Smooth muscle cell of the umbilical artery (primary cell): ENCODE measurements at places on chromosomes 1 and 21. TPM values are rescaled to one million over a fixed set of nuclear protein-coding genes. Genes with fewer than 3 reads are reported as not detected.

HHIPL2 gene
- 0.09 TPM in 1 of 2 replicates, not detected in the other for total RNA-seq

IFNLR1 gene
- total RNA-seq: not detected in 2 replicates

PRAMEF26 gene
- not detected in 2 replicates for total RNA-seq

EDARADD gene
- not detected in 2 replicates for total RNA-seq

LIPI gene
- not detected in 2 replicates for total RNA-seq

ELK4 gene
- 10.7 and 17.5 TPM in 2 replicates for total RNA-seq

ANGPTL3 gene
- under 0.01 TPM in 1 of 2 replicates, not detected in the other for total RNA-seq

NVL gene
- 29.1 and 34.0 TPM in 2 replicates for total RNA-seq

PPCS gene
- total RNA-seq: 24.9 and 26.1 TPM in 2 replicates

PRAMEF9 gene
- not detected in 2 replicates for total RNA-seq

NCAM2 gene
- total RNA-seq: 4.8 and 56.1 TPM in 2 replicates

SWT1 gene
- total RNA-seq: 5.4 and 5.9 TPM in 2 replicates

CLCA2 gene
- 0.46 and 1.5 TPM in 2 replicates for total RNA-seq

SLFNL1 gene
- total RNA-seq: 0.65 and 0.89 TPM in 2 replicates

ACTL8 gene
- under 0.01 TPM in 1 of 2 replicates, not detected in the other for total RNA-seq

HEYL gene
- total RNA-seq: under 0.01 TPM in 1 of 2 replicates, not detected in the other

IVNS1ABP gene
- total RNA-seq: 97.5 and 122 TPM in 2 replicates

RUNX3 gene
- not detected in 2 replicates for total RNA-seq

TNFRSF18 gene
- not detected in 2 replicates for total RNA-seq

CLEC20A gene
- total RNA-seq: not detected in 2 replicates

C4BPB gene
- total RNA-seq: not detected in 2 replicates

TEX38 gene
- not detected in 2 replicates for total RNA-seq

PCNX2 gene
- 22.7 and 29.7 TPM in 2 replicates for total RNA-seq

ANKRD35 gene
- 0.42 and 0.59 TPM in 2 replicates for total RNA-seq

OR2T2 gene
- total RNA-seq: not detected in 2 replicates

PLCH2 gene
- total RNA-seq: under 0.01 and 0.09 TPM in 2 replicates

PAPPA2 gene
- total RNA-seq: 13.6 and 15.4 TPM in 2 replicates

MCOLN3 gene
- under 0.01 TPM in 1 of 2 replicates, not detected in the other for total RNA-seq

PTPRC gene
- total RNA-seq: under 0.01 TPM in 1 of 2 replicates, not detected in the other

HMCN1 gene
- total RNA-seq: 41.3 and 81.7 TPM in 2 replicates

HNRNPCL1 gene
- total RNA-seq: not detected in 2 replicates

TRIM67 gene
- not detected in 2 replicates for total RNA-seq

IL10 gene
- not detected in 2 replicates for total RNA-seq

RHEX gene
- not detected in 2 replicates for total RNA-seq

DDAH1 gene
- total RNA-seq: 41.3 and 79.6 TPM in 2 replicates

DNASE2B gene
- not detected in 2 replicates for total RNA-seq

KDF1 gene
- total RNA-seq: not detected in 2 replicates

CFHR4 gene
- not detected in 2 replicates for total RNA-seq

KCNA10 gene
- total RNA-seq: not detected in 2 replicates

C8A gene
- total RNA-seq: under 0.01 TPM in 1 of 2 replicates, not detected in the other

AKR7A3 gene
- 0.28 and 0.30 TPM in 2 replicates for total RNA-seq

UAP1 gene
- total RNA-seq: 124 and 232 TPM in 2 replicates

KCNK2 gene
- total RNA-seq: 5.3 and 25.5 TPM in 2 replicates

DPT gene
- total RNA-seq: 0.05 and 0.30 TPM in 2 replicates

SPRR1A gene
- total RNA-seq: not detected in 2 replicates

ZP4 gene
- total RNA-seq: not detected in 2 replicates

MYCL gene
- 1.3 and 2.1 TPM in 2 replicates for total RNA-seq

SPRR3 gene
- total RNA-seq: not detected in 2 replicates

C1orf185 gene
- not detected in 2 replicates for total RNA-seq

TDRD5 gene
- total RNA-seq: not detected in 2 replicates
